ENCODE measurements at places on chromosomes 13 and 19. TPM values are rescaled to one million over a fixed set of nuclear protein-coding genes. Genes with fewer than 3 reads are reported as not detected.

DNA sequence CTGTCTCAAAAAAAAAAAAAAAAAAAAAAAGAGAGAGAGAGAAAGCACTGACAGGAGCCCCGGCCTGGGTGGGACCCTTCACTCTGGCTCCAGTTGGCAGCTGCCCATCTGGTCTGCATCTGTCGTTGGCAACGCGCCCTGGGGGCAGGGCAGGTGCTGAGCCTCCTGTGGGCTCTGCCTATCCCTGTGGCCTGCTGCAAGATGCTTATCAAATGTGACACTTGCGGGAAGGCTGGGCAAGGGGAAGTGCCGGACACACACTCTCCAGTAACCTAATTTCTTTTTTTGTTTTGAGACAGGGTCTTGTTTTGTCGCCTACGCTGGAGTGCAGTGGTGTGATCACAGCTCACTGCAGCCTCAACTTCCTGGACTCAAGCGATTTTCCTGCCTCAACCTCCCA is 10.7 kb upstream of the KPTN start:
- no peak for DNase-seq

DNA sequence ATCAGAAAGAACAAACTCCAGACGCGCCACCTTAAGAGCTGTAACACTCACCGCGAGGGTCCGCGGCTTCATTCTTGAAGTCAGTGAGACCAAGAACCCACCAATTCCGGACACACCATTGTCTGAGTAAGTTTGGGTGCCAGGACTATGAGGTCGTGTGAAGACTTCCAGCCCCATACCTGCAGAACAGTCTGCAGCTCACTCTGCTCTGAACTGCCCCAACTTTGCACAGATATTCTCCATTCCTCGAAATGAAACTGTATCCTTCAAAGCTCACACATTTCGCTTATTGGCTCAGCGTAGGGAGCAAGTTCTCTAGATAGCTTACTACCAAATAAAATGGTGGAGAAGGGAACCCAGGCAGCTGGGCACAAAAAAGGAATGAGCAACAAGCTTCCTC is 2.6 kb upstream of the CYP4F2 start:
- DNase-seq, result no peak

- DNase-seq, result no peak
These were observed 1.7 kb downstream of the ETFB start for GRCh38 chr19:51364200-51365106.

GRCh38 chr13:20424949-20425348 is 100.7 kb downstream of the CRYL1 start:
- no peak for DNase-seq

DNA sequence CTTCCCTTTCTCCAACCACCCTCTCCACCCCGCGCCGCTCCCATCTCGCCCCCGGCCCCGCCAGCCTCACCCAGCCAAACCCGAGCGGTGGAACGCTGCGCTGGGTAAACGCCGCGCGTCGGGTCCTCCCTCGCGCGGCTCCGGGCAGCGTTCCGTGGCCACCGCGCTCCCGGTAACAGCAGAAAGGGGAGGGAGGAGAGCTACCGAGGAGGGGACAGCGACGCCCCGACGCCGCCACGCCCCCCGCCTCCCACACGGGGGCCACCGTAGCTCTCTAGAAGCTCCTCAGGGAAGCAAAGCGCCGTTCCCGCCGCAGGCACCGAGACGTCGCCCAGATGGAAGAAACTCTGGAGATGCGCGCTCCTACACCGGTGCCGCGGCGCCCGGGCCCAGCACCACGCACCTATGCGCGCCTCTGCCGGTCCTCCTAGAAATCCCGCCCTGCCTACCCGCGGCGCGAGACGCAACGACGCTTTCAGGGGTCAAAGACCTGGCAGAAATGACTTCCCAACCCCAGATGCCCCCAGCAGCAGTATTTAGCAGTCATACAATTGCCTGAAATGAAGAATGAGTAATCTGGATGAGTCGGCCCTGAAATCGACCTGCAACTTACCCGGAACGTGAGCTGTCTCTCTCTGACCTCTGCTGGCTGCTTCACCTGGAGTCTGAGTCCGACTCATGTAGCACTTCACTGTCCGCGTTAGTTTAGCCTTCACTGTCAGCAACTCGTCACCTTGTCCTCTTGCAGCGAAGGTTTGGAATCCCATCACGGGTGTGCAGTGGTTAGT is at the start of gene RUBCNL:
TSS of gene RUBCNL (minus strand) at position 189 of the 788 bp plus-strand sequence. CDS start 14,777 bp downstream, outside the sequence.
- DNase-seq, result no peak

C19orf67 gene
- not detected for polyA plus RNA-seq

PRODH2 gene
- 24.6 TPM for polyA plus RNA-seq

PDCD5 gene
- polyA plus RNA-seq, result 130 TPM
